Ammon's horn (tissue), 1 donor: ENCODE measurements at places on chromosomes 4 and X.

GRCh38 chr4:110195561-110196205 lies 2.7 kb downstream of the ELOVL6 start:
- DNase-seq: no peak

DNA sequence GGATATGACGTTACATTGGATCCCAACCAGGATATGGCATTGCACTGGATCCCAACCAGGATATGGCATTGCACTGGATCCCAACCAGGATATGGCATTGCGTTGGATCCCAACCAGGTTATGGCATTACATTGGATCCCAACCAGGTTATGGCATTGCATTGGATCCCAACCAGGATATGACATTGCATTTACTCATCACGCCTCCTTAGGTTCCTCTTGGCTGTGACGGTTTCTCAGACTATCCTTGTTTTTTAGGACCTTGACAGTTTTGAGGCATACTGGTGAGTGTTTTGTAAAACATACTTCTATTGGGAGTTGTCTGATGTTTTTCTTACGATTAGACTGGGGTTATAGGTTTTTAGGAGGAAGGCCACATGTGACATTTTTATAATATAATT lies 5.4 kb upstream of the ACSL1 start:
- DNase-seq: no peak

- DNase-seq: no peak
Measured at GRCh38 chr4:69742596-69742995, 17.8 kb downstream of the SULT1B1 start.

- no peak for DNase-seq
Measured at GRCh38 chrX:2262668-2263055, 238.1 kb downstream of the DHRSX start.

- DNase-seq: peak; percentile 8
Measured at GRCh38 chr4:108649863-108650211, 562 bp upstream of the OSTC start.

- DNase-seq: no peak
Measured at GRCh38 chr4:6277139-6277802, 7.6 kb downstream of the WFS1 start.

DNA sequence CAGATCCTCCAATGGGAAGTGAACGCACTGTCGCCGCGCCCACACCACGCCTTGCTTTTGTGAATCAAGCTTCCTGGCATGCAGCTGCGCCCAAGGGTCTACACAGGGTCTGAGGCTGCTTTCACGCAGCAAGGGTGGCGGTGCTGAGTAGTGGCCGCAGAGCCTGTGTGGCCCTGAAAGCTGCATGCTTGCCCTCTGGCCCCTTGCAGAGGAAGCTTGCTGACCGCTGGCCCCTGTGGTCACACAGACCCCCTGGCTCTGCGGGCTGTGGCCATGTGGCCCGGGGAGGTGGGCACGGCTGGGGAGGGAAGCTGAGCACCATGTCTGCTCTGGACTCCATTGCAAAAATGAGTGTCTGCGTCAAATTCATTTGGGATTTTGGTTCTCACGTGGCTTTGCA lies 8.8 kb downstream of the DOK7 start:
- no peak for DNase-seq

DNA sequence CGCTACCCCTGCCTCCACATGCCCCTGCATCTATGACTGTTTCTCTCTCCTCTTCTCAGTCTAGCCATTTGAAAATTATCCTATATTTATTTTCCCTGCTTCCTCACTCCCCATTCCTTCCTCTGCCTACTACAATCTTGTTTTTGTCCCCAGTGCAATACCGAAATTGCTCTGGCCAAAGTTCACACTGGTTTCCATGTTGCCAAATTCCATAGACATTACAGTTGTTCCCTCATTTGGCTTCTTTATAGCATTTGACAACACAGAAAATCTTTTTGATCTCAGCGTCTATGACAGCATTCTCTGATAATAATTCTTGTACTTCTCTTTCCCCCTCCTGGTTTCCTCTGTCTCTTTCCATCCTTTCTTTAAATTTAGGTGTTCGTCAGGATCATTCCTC lies 99.4 kb downstream of the GPR82 start:
- no peak for DNase-seq

GRCh38 chrX:124098089-124098488 lies 136.6 kb downstream of the STAG2 start:
- DNase-seq: peak; percentile 24

DNA sequence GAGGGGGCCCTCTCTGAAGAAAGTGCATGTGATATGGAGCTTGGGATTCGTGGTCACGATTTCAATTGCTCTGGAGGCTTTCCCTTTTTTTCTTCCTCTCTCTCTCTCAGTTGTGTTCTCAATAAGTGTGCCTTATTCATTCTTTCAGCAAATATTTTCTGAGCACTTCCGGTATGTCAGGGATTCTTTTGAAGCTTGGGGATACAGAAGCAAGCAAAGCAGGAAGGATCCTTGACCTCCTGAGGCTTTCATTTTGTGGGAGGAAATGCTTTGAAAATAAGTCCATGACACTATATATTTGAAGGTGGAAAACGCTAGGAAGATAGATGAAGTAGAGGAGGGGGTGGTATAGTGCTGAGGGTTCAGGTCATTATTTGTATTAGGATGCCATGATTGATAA lies 12.6 kb upstream of the GABRE start:
- DNase-seq: no peak

- DNase-seq: no peak
Measured at GRCh38 chr4:151091047-151091446, 8.4 kb upstream of the RPS3A start.

GRCh38 chr4:53122280-53123116 lies 243.4 kb downstream of the SCFD2 start:
- peak; percentile 35 for DNase-seq

- peak; percentile 54 for DNase-seq
Measured at GRCh38 chr4:16289897-16290554, 63.8 kb upstream of the TAPT1 start.

GRCh38 chr4:2862528-2862927 lies 18.9 kb downstream of the ADD1 start:
- no peak for DNase-seq

DNA sequence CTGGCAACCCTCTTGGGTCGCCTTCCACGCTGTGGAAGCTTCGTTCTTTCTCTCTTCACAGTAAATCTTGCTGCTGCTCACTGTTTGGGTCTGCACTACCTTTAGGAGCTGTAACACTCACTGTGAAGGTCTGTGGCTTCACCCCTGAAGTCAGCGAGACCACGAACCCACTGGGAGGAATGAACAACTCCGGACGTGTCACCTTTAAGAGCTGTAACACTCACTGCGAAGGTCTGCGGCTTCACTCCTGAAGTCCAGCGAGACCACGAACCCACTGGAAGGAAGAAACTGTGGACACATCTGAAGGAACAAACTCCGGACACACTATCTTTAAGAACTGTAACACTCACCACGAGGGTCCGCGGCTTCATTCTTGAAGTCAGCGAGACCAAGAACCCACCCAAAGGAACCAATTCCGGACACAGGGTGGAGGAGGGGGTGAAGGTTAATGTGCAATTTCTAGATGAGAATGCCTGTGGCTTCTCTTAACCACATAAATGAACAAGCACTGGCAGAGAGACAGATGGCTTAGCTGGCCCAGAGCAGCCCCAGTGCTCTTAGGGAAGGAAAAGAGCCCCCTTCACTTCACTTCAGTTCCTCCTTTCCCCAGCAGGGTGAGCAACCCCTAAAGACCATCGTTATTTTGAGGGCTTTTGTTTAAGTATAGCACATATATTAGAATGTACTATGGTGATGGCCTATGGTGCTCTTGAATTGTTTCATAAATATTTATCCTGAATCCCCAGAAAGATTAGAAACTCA lies 73.0 kb downstream of the LUZP4 start:
- no peak for DNase-seq

DNA sequence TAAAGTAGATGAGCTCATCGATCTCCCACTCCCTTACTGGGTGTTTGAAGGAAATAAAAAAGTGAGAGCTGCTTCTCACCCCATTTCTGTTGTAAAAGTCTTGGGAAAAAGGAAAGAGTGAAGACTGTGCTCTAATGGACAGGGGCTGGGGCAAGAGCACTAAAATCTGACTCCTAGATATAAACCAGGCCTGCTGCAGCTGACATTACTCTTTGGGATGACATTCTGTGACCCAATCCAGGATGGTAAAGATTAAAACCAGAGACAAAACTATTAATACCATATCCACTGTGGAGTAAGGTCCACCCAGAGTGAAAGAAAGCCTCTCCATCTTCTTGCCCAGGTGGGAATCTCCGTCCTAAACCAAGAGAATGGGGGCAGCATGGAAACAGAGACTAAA lies 20.1 kb upstream of the NEUROG2 start:
- no peak for DNase-seq

GRCh38 chrX:36087366-36087765 lies 167.8 kb downstream of the CFAP47 start:
- DNase-seq: no peak

- no peak for DNase-seq
Measured at GRCh38 chrX:18945483-18945882, 38.4 kb downstream of the PHKA2 start.

- peak; percentile 93 for DNase-seq
Measured at GRCh38 chr4:153204247-153204671, at the start of gene TRIM2. TSS of gene TRIM2 (plus strand) at chr4:153204443. CDS start at chr4:153204531, 88 bp downstream.

GRCh38 chrX:112377481-112377880 lies 294.9 kb upstream of the TRPC5 start:
- DNase-seq: no peak

DNA sequence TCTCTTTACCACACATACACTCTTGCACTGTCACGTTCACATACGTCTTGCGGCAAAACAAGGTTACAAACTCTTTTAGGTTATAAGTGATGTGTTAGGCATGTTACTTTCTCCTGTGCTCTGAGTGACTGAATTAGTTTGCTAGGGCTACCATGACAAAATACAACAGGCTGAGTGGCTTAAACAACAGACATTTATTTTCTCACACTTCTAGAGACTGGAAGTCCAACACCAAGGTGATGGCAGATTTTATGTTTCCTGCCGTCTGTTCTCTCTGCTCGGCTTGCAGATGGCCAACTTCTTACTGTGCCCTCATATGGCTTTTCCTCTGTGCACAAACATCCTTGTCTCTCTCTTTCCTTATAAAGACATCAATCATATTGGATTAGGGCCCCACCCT lies 1224.3 kb upstream of the TENM3 start:
- DNase-seq: no peak

DNA sequence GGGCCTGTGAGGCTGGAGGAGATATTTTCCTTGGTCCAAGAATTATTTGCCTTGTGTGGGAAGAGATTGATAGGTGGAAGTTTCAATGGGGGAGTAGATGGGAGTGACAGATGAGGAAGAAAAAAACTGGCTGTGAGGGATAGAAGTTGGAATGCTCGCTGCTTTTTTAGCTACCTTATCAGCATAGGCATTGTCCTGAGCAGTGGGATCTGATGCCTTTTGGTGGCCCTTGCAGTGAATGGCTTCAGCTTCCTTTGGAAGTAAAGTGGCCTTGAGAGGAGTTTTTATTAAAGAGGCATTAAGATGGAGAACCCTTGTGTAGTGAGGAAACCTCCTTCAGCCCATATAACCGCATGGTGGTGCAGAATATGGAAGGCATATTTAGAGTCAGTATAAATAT lies 16.0 kb downstream of the KLKB1 start:
- no peak for DNase-seq

GRCh38 chr4:31187979-31188378 lies 467.8 kb downstream of the PCDH7 start:
- DNase-seq: no peak

- DNase-seq: no peak
Measured at GRCh38 chr4:23384741-23385140, 505.1 kb downstream of the PPARGC1A start.

- DNase-seq: peak; percentile 58
Measured at GRCh38 chr4:40205259-40206198, 8.7 kb downstream of the RHOH start.

- no peak for DNase-seq
Measured at GRCh38 chr4:46254788-46255187, 130.9 kb upstream of the GABRG1 start.

GRCh38 chr4:152243206-152243605 lies 292.7 kb downstream of the FBXW7 start:
- no peak for DNase-seq

GRCh38 chrX:67674741-67675140 lies 130.9 kb downstream of the AR start:
- no peak for DNase-seq

GRCh38 chrX:23048806-23049573 lies 49.2 kb downstream of the DDX53 start:
- no peak for DNase-seq

DNA sequence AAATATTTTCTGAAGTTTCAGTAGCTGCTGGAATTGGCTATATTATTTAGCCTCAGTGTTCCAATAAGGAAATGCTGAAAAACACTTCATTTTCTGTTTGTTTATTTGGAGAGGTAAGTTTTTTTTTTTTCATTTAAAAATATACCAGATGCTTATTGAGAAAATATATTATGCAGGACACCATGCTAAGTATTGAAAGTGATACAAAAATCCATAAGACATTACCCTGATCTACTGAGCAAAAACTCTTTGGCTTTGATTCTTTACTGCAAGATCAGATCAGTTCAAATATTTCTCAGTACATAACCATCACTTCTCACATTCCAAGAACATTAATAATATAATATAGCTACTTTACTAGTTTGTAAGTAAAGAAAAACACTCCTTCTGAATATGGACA lies 123.4 kb upstream of the PACRGL start:
- DNase-seq: no peak

GRCh38 chr4:15695240-15695699 lies 7.6 kb upstream of the BST1 start:
- no peak for DNase-seq

DNA sequence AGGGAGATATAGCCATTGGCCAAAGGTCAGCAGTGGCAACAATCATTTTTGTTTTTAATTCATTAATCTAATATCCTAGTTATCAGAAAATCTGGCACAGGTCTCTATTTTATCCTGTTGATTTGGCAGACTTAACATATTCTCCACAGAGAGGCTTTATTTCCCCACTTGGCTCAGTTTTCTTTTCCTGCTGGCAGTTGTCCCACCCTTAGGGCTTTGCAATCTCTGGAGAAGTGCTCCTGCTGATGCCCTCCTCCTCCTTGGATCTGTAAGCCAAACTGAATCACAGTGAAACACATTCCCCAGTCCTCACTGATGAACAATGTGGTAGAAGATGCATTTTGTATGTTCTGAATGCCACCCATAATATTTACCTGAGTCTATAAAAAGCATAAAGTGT lies 889.7 kb downstream of the PDHA2 start:
- DNase-seq: peak; percentile 5

- DNase-seq: no peak
Measured at GRCh38 chr4:10753856-10754402, 69.4 kb upstream of the CLNK start.

DNA sequence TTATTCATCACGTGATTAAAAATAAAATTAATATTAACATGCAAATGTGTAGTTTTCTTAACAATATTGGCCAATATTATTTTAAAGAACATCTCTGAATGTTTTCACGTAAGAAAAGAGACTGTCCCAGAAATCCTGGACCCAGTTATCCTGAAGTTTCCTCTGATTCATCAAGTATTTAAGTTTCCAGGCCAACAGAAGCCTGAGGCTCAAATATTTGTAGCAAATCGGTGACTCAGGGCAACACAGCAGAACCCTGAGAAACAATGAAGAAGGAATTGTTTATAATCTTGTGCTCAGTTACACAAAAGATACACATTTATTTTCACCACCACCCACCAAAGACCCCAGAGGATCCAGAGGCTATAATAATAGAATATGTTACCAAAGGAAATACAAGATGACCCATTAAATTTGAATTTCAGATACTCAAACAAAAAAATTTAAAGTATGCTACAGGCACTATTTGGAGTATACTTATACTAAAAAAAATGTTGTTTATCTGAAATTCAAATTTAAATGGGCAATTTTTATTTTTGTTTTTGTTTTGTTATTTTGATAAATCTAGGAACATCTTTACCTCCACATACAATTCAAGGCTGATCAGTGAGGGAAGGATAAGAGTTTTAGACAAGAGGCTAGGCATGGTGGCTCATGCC lies 33.9 kb upstream of the SLC7A11 start:
- DNase-seq: peak; percentile 20
